Stimulated activated CD8-positive, alpha-beta memory T cell treated with anti-CD3 and anti-CD28 coated beads, Interleukin-4, amount 100 ng/mL, for 48 hours (primary cell): ENCODE measurements at places on chromosomes 3 and 15.

GRCh38 chr15:36594556-36595090 lies 15.2 kb downstream of the CDIN1 start:
- no peak for DNase-seq

DNA sequence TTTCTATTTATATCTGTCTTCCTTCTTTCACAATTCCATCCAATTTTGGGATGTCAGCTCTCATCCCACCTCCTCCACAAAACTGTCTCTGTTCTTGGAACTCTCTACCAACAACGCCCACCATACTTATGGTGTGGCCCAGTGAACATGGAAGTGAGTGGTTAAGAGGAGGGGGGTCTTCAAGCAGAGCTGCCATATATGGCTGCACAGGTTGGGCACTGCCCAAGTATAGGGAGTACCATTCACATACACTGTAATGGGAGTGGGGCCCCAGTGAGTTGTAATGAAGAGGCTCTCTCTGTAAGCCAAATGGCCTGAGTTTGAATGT lies 7.9 kb upstream of the CAMK1 start:
- DNase-seq, result no peak

- DNase-seq, result no peak
Observed at GRCh38 chr3:189726277-189726676, 95.1 kb downstream of the TP63 start.

- DNase-seq, result no peak
Observed at GRCh38 chr3:5423523-5423922, 236.0 kb downstream of the EDEM1 start.

DNA sequence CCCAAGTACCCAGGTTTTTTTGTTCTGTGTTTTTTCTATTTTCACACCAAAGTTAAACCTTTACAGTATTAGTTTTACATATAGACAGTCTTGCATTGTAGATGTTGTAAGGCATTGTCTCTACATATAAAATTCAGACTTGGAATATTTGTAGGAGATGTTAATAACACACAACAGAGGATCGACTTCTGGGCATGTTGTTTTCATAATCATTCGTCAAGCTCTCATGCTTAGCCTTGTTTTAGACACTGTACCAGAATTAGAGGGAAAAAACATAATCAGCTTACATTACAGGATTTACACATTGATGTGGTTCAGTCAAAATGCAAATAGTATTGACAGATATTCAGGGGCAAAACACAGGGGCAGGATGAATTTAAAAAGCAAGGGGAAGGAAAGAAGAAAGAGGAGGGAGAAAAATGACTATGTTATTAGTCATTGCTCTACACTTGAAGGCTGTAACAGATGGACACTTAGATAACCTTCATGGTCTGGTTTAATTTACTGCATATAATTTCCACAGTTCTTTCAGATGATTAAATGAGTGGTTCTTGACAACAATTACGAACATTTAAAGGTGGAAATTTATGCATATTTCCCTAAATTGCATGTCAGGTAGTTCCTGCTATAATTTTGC lies 7.5 kb downstream of the CMSS1 start:
- DNase-seq, result no peak

GRCh38 chr3:58203541-58203940 lies 7.2 kb downstream of the DNASE1L3 start:
- DNase-seq, result no peak

DNA sequence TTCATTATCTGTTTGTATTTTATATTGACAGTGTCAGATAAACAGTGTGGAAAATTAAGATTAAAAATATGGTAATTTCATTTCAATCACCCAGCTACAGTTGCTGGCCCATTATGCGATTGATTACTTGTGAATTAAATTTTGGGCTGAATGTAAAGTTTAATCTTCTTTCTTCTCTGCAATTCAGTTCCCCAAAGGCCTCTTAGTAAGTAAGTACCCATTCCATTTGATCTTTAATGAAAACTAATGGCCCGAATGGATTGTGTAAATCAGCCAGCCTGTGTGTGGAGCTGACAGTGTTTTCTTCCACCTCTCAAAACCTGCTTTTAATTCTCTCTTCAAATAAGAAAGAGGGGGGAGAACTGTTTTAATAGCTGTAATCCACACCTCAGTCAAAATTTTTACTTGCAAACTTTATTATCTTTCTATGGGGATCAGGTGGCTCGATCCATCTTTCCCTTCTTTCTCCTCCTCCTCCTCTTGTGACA lies 307.1 kb downstream of the IL20RB start:
- DNase-seq, result no peak

- DNase-seq, result no peak
Observed at GRCh38 chr3:30544812-30545211, 61.6 kb upstream of the TGFBR2 start.

DNA sequence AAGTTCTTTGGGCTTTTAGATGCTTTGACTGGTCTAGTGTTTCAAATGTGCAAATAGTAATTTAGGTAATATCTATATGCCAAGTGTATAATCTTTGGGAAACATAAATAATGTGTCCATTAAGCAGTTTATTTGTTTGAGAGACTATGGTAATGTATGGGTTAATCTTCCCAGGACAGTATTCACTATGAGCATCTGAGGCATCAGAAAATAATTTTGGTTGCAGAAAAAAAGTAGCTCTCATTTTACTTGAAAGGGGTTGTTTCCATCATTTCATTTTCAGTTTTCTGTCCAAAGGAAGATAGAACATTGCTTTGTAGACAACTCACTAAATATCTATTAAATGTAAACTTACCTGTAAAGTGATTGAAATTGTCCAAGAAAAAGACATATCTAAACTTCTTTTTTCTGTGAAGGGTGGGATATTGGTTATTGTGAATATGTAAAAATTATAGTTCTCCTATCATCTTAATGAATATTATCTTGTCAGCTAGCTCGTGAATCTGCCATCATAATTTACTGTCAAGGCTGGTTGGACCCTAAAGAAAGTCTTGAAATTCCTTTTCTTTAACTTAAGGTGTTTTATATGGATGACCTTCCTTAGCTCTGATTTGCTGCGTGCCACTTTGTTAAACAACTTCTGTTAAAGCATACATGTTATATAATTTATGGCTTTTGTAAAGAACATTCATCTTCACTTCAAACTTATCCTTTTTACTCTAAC lies 108.8 kb downstream of the EPHA3 start:
- no peak for DNase-seq
